Right cardiac atrium (tissue), 5 donors: ENCODE measurements at places on chromosomes 2 and 18. TPM values are rescaled to one million over a fixed set of nuclear protein-coding genes. Genes with fewer than 3 reads are reported as not detected.

PRKAG3 gene
- 0.07 TPM for polyA plus RNA-seq

- DNase-seq = no peak
These were observed 6.8 kb upstream of the CCNYL1 start for GRCh38 chr2:207704671-207705070.

- no peak for DNase-seq
These were observed 237.4 kb upstream of the ACVR2A start for GRCh38 chr2:147607379-147607778.

GRCh38 chr18:31171144-31171839 lies 8.6 kb upstream of the DSC1 start:
- DNase-seq = no peak
